ENCODE measurements at places on chromosomes 12 and 14.

DNA sequence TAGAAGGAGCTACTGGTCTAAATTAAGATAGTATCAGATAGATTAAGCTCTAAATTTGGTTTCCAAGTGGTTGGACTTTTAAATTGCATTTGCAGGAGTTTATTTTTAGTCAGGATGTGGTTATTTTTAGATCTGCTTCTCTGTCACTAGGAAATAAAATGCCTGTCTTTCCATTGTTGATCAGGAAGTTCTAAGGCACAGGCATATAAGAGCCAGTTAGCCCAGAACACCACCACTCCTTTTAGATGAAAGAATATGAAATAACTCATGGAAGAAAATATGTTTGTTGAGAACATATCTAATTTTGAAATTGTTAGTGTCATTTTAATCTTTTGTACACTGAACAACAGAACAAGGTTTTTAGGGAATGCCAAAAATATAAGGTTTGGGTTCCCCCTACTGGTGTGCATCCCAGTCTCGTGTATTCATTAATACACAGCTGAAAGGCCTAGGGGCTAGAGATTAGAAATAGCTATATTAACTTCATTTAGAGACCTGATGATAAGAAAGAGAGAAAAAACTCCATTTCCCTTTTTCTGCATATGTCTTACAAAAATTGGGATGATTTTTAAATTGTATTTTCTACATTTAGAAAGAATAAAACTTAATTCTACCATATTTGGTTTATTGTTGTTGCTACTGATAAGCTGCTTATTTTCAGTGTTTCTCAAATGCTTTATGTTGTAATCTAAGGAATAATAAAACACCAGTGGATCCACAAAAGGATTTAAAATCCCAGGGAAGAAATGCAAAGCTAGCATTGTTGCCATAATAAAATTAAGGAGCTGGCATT, 67.2 kb downstream of the RIC8B start:
- DNase-seq: peak; percentile 6

DNA sequence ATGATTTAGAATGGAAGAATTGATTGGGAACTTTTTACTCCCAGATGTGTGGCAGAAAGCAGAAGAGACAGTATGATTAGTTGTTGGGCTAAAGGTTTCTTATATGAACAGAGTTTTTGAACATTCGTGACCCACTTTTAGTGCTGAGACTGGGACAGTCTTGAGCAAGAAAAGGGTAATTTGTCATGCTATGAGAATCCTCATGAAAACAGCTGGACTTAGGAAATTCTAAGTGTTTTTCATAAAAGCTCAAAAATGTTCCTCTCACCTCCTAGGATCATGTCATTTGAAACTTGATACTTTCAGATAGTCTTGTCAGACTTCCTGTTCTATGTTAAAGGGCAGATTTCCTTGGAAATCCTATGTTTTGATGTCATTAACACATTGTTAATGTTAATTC, 86.1 kb downstream of the MGAT4C start:
- no peak for DNase-seq

GRCh38 chr12:401235-402028, at the start of gene CCDC77:
CCDC77 (plus strand) TSS chr12:401644; CDS start chr12:409384, 7,740 bp downstream.
- DNase-seq: peak; percentile 89

- DNase-seq: no peak
Measured at GRCh38 chr12:65279369-65280112, 1.1 kb downstream of the MSRB3 start.

- DNase-seq: no peak
Measured at GRCh38 chr12:115044073-115044472, 360.1 kb upstream of the TBX3 start.

- DNase-seq: no peak
Measured at GRCh38 chr14:58533446-58533845, 104.3 kb upstream of the DACT1 start.

DNA sequence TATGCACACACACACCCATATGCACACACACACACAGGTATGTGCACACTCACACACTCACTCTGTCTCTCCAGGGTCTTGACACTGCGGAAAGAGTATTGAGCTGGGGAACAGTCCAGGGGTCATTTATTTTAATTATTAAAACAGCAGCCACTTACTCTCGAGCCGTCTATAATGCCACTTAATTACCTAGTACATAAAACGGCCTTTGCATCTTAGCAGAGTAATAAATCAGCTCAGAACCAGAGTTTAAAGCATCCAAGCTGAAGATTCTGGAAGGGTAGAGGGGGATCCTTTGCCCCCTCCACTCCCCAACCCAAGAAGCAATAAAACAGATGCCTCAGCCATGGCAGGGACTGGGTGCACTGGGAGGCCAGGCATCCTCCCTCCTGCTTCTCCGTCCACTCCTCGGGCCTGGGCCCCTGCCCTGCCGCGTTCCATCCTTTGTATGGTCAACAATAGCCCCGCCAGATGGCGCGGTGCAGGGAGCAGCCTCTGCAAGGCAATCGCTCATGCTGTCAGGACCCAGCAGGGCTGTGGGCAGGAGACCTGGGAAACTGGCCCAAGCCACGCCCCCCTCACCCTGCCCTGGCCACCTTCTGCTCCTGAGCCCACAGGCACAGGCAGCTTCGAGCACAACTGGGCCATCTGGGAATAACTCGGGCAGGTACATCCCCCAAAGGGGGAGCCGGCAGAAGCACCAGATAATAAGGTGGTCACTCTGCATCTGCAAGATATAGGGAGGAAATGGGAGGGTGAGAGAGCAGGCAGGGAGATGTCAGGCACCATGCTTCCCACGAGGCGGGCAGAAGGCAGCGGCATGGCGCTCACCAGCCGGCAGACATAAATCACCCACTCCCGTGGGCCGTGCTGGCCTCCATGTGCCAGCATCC, 40.9 kb downstream of the CCDC85C start:
- DNase-seq: no peak

DNA sequence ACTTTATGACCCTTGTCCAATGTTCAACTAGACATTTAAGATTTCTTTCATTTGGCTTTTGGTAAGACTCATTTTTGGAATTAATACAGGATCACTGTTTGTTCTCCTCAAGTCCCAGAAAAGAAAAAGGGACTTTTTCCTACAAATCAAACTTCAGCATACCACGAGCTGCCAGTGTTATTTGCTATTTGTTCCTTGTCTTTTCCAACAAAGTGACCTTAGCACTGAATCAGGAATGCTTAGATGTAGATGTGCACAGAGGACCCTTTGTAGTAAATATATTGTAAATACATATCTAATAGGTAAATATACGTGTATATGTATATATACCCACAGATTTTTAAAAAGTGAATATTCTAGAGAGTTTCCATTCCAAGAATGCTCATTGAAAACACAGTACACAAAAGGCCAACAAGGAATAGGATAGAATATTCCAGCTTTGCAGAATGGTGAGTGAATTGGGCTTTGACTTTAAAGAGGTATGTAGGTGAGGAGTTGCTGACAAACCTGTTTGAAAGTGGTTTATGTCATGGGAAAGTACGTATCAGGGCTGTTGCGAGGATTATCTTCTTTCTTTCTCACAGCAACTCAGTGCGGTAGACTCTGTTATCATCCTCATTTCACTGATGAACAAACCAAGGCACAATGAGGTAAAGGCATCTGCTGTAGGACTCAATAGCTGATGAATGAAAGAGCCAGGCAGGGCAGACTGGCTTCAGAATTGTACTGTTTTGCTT, 65.0 kb downstream of the HMGA2 start:
- DNase-seq: no peak

- no peak for DNase-seq
Measured at GRCh38 chr12:27052176-27052575, 29.8 kb downstream of the MED21 start.

GRCh38 chr12:105120551-105120950, 13.0 kb downstream of the WASHC4 start:
- no peak for DNase-seq

GRCh38 chr14:100213587-100213955, 25.4 kb upstream of the YY1 start:
- DNase-seq: no peak

GRCh38 chr12:78229591-78230101, 399.0 kb downstream of the NAV3 start:
- DNase-seq: no peak

All from activated gamma-delta T cell treated with anti-CD3 and anti-CD28 coated beads, Interleukin-2, amount 50 U/mL, for 16 hours (primary cell).